ENCODE measurements at places on chromosomes 11 and 22.

DNA sequence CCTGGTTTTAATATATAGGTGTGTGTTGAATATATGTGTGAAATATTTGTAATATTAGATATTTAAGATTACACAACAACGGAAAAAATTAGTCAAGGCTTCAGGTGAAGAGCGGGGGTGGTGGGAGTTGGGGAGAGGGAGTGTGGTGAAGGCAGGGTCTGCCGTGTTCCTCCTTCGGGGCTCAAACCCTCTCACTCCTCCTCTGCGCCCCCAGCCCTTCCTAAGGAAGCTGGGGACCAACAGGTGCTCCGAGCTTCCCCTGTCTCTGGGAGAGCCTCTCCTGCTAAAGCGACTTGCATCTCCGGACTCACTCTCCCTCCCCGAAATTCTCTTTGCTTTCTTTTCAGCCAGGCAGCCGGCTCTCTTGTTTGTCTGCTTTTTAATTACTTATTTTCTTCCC is 960 bp upstream of the CADM1 start:
- H3K4me1 ChIP-seq = peaks cover 6% of the 10 kb centered on the region
- peak overlapping the region; percentile 87 for H3K27ac ChIP-seq
- H3K27me3 ChIP-seq = no peaks in the 10 kb centered on the region
- no peaks in the 10 kb centered on the region for H3K36me3 ChIP-seq

GRCh38 chr11:126718276-126718675 is 282.3 kb downstream of the KIRREL3 start:
- DNase-seq = no peak
- H3K27me3 ChIP-seq = no peaks in the 10 kb centered on the region
- no peaks in the 10 kb centered on the region for H3K4me1 ChIP-seq
- no peaks in the 10 kb centered on the region for H3K36me3 ChIP-seq

DNA sequence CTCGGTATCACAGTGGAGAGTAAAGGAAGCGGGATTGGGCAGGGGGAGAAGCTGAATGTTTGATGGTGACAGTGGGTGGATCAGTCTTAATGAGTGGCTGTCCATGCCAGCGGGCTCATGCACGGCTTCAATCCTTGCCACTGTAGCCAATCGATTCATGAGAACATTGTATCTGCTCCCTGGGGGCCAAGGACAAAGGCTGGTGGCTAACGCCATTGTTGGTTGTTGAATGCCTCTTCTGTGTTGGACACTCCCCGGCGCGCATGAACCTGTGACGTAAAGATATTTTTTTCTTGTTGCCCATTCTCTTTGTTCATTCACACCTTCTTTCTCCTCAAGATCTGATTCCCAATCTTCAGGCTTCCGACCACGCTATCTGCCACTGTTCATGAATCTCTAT is 20.9 kb upstream of the ATXN10 start:
- no peak overlapping the region for H3K27ac ChIP-seq
- no peak for DNase-seq
- peaks cover 6% of the 10 kb centered on the region for H3K27me3 ChIP-seq
- H3K36me3 ChIP-seq = no peaks in the 10 kb centered on the region

- no peaks in the 10 kb centered on the region for H3K27me3 ChIP-seq
- DNase-seq = no peak
- no peak overlapping the region for H3K4me3 ChIP-seq
- H3K27ac ChIP-seq = no peak overlapping the region
Measured at GRCh38 chr22:24995649-24996180, 43.2 kb downstream of the KIAA1671 start.

- no peaks in the 10 kb centered on the region for H3K27me3 ChIP-seq
- H3K36me3 ChIP-seq = no peaks in the 10 kb centered on the region
- no peak for DNase-seq
- H3K4me3 ChIP-seq = no peak overlapping the region
- no peaks in the 10 kb centered on the region for H3K4me1 ChIP-seq
Measured at GRCh38 chr11:132520199-132520598, 1012.1 kb downstream of the OPCML start.

DNA sequence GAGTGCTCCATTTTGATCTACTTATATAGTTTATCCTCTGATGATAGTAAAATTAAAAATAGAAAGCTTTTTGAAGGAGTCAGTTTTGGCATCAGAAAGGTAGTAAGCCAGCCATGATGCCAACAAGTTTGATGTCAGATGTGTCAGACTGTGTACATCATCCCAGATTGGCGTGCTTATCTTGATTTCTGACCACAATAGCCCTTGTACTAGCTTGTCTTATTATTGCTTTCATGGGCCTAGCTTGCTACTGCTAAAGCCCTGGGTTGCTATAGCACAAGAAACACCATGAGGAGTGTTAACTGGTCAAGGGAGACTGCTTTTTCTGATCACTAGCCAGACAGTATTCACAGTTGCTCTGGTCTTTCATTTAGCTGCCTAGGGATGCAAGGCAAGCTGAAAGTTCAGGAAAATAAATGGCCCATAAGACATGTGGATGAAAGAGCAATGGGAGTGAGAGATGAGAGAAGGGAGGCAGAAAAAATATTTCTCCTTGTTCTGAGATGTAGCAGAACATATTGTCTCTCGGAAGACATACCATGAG is 1038.5 kb downstream of the JRKL start:
- no peak overlapping the region for H3K27ac ChIP-seq
- no peaks in the 10 kb centered on the region for H3K36me3 ChIP-seq
- H3K4me3 ChIP-seq = no peak overlapping the region
- no peaks in the 10 kb centered on the region for H3K27me3 ChIP-seq
- no peak for DNase-seq

- no peak for DNase-seq
- no peak overlapping the region for H3K27ac ChIP-seq
- peaks cover 6% of the 10 kb centered on the region for H3K4me1 ChIP-seq
- no peak overlapping the region for H3K4me3 ChIP-seq
- no peaks in the 10 kb centered on the region for H3K36me3 ChIP-seq
Measured at GRCh38 chr11:76841923-76842452, 18.7 kb upstream of the ACER3 start.
